ENCODE measurements at places on chromosomes 6 and 20.

- no peak for DNase-seq
Measured at GRCh38 chr20:60484316-60484715, 526.1 kb downstream of the CDH26 start.

DNA sequence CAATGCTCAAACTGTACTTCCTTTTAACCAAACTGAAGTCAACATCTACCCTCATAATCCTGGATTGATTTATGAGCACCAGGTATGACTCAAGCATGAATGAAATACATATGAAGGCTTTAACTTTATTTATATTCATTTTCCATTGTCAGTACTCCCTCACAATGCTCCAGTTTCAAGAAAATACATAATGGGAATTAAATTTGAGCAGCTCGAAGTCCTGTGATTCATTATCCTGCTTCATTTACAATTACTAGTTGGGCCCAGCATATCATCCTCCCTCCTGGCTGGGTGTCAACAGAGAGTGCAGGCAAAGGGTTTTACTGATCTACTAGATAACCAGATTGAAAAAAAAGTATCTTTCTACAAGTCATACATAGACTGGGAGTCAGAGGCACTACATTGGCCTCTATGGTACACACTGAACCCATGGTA lies 10.1 kb downstream of the SAMHD1 start:
- DNase-seq = no peak

DNA sequence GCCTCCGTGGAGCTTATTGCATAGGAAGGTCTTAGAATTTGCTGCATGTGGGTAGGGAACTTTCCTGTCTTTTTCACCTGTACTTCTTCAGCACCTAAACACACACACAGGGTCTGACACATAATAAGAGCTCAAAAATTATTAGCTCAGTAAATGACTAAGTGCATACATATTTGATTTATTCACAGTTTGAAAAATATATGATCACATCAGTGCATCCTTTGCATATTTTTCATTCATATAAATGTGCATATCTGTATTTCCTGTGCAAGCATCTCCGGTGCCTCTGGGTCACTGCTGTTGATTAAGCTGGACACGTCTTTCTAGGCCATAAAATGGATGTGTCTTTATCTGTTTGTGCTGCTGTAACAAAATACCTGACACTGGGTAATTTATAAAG lies 234.7 kb downstream of the UST start:
- no peak for DNase-seq

DNA sequence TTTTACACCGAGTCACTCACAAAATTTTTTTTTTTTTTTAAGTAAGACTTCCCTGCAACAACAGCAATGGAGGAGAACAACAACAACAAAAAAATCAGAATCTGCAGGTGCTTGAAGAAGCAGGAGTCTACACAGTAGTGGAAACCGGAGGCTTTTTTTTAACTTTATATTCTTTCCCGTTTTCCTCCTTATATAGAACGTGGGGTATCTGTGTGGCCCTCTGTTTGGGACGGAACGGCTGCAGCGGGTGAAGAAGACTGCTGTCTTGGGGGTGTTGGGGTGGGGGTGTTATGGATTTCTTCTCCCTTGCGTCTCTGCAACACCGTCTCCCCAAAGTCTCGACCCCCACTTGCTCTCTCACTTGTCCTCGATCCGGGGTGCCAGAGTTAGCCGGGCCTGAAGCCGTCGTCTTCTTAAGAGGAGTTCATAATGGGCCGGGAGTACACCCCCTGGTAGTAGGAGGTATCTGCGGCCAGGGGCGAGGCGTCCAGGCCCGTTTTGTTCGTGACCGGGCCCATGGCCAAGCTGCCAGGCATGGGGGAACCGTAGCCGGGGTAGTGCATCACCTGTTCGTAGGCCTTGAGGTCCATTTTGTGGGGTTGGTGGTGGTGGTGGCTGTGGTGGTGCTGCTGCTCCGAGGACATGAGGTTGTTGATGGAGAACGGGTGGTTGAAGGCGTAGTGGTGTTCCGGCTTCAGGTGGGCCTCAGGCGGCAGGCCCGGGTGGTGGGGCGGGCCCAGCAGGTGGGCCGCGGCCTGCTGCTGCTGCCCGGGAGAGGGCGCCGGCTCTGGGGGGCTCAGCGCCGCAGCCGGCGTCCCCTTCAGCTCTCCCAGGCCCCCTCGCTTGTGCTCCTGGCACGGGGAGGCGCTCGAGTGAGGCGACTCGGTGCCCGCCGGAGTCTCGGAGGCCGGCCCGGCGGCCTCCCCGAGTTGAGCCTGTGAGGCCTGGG lies 2.7 kb downstream of the FOXA2 start:
- DNase-seq = no peak

DNA sequence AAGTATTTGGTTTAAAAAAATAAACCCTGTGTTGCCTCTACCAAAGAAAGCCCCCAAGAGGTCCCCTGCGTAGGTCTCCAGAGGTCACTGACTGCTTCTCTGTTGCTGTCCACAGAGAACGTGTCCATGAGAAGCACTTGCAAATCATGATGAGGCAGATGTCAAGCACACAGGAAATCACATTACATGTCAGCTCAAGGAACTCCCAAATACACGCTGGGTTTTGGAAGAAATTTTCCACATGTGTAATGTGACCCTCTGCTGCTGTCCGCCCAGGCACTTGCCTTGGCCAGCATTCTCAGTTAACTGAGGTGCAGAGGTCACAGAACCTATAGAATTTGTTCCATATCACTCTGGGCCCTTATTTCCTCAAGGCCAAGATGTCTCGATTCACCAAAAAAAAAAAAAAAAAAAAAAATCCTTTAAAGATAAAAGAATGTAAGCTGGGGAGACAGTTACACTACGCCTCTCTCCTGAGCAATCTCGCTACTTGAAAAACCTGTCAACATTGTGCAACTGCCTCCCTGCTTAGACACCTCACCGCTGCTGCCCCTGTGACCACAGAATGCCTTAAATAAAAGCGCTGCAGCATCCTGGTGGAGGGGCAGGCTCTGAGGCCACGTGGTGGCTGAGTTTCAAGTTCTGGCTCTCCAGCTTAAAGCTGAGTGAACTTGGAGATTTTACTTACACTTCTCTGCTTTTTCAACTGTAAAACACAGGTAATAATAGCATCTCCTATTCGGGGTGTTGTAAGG lies 42.3 kb downstream of the SLC22A23 start:
- DNase-seq = peak; percentile 45

- no peak for DNase-seq
Measured at GRCh38 chr6:37273690-37274089, 15.7 kb upstream of the TMEM217 start.

DNA sequence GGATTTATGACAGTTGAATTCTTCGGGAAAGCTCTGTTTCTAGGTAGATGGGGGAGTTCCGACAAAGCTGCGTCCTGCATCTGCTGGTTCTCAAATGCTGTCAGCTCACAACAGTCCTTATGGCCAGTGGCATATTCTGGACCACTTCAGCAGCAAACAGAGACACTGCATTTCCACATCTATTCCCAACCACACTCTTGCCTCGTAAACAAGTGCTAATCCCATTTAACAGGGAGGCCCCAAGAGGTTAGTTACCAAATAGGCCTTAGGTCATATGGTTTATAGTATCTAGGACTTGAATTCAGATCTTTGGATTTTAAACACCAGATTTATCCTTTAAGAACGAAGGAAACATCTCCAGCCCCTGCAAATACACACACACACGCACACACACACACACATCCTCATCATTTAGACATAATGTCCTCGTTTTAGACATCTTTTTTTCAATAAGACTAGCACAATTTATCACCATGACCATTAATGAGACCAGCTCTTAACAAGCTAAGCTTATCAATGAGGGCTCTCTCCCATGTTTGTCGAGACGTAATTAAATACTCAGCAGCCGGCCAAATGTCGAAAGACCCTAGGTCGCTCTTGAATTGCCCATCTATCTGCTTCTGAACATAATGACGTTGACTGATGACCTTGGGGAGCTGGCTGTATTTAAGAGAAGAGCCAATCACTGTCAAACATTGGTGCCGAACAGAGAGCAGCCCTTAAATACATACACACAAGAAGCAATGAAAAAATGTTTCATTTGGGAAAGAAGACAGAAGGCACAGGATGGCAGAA lies 84.5 kb downstream of the PSMG4 start:
- DNase-seq = no peak

DNA sequence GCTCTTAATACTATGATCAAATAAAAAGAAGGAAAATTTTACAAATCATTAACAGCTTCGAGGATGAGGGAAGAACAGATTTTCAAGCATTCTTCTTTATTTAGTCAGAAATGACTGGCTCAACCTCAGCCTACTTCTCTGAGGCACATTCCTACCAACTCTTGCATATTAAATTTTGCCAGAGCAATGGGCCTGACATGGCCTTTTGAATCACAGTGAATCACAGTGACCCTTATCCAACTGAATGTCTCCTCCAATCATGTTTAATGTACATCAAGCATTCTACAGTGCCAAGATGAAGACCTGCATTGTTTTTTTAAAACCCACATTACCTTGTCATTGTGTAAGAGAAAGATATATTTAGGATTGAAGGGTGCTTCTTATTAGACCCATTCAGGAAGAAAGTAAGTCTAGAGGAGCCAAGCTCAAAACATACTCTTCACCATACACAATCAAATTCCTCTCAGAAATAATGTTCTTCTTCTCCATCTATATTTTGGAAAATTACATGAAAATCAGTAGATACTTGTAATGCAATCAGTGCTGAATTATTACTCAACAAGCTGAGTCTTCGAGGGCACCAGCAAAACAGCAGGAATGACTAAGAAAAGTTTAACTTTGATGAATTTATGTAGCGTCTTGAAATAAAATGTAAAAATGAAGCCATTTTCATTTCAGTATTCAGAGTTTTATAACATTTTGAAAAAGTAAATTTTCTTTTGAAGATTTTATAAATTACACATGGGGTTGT lies 44.1 kb upstream of the MOXD1 start:
- DNase-seq = peak; percentile 65

DNA sequence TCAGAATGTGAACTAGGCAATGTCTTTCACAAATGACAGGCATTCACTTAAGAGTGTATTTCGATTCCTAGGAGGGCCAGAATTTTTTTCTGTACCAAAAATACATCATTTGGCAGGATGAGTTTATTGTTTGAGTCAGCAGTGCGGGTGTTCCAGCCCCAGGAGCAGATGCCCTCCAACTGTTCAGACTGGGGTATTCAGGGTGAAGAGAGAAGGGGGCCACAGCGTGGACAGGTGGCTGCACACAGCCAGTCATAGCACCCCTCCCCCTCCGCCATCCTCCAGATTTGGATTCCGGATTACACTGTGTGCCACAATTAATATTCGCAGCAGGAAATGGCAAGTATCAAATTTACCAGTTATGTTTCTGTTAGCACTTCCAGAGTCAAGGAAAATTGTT lies 38.6 kb downstream of the RIPOR2 start:
- DNase-seq = no peak

- DNase-seq = no peak
Measured at GRCh38 chr6:139368661-139369060, 5.8 kb downstream of the CITED2 start.

Measured in non-pigmented ciliary epithelial cell (primary cell).